Activated effector memory CD4-positive, alpha-beta T cell treated with Interleukin-2 at 50 U/mL for 16 hours (primary cell): ENCODE measurements at places on chromosomes 1 and 21.

DNA sequence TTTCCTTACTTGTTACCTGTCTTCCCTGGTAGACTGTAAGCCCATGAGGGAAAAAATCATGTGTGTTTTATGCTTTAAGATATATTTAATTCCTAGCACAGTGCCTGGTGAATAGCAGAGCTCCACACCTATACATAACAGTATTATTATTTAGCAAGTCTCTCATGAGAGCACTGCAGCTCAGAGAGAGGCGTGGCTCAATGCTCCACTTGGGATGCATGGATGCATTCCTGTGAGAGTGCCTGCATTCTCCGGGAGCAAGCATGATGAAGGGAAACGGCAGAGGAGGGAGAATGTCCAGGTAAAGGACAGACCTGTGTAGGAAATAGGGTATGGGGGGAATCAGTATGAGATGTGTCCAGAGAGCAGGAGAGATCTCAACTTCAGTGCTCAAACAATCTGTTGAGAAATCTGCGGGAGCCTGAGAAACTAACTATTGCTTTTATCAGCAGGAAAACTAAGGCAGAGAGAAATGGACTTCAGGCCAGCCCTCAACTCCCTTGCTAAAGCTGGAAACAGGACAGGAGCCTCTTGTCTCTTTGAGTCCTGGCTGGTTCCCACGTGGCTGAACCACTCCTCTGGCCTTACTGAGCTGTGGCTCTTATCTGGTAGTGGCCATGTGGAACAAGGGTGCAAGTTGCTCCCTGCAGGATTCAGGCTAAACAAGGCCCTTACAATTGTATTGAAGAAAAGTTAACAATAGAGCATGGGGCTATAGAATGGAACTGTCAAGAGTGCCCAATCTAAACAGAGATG lies 113.1 kb downstream of the KCNN3 start:
- no peak for DNase-seq

DNA sequence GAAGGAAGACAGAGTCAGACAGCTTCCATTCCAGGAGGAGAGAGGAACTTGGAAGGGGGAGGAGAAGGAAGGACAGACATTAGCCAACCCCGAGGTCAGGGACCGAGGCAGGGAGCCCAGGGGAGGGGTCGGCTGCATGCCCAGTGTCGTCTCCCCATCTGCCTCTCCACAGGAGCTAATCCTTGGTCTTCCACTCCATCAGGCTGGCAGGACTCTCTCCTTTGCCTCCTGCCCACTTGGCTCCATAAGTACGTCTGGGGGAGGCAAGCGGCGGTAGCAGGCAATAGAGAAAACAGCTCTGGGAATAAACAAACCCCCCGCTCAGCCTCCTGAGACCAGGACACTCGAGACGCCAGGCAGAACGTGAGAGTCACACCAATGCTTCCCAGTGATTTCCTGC lies 71.3 kb downstream of the GRIK3 start:
- DNase-seq = no peak

DNA sequence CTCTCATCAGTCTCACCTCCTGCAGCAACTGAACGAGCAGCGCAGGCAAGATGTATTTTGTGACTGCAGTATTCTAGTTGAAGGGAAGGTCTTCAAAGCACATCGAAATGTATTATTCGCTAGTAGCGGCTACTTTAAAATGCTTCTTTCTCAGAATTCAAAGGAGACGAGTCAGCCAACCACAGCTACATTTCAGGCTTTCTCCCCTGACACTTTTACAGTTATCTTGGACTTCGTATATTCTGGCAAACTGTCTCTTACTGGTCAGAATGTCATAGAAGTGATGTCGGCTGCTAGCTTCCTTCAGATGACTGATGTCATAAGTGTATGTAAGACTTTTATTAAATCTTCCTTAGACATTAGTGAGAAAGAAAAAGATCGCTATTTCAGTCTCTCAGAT lies 53.7 kb downstream of the ZBTB8A start:
- DNase-seq = no peak

DNA sequence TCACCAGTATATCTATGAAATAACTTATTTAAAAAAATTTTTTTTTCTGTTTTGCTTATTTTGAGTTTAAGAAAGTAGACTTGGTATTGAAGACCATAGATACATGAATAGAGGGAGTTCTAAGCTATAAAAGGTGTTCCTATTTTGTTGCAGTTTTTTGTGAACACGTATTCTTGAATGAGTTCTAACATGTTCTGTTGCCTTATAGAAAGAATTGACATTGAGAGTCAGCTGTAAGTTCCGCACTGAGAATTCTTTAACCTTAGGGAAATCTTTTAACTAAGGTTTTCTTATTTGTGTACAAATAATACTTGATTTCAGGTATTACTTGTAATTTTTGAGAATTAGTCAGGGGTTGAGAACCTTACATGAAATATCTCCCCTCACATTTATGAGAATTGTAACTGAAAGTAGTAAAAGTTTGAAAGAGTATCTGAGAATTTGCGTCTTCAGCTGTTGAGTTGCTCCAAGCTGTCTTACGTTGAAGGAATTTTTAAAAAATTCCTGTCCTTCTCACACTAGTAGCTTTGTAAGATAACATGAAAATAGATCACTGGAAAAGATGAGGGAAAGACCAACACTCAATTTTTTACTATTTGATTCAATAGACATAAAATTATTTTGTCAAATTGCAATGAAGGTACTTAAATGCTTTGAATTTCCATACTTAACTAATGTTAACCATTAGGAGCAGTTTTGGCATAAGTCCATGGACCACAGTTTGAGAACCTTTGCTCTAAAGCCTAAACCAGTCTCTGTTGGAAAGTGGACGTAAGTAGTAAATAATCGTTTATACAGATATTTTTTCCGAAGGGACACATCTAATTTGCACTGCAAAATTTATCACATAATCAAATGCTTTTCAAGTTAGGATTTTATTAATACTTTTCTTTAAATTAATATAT lies 3.8 kb downstream of the DR1 start:
- DNase-seq = no peak

- DNase-seq = no peak
These were observed 82.0 kb downstream of the GLIS1 start for GRCh38 chr1:53656747-53657530.

DNA sequence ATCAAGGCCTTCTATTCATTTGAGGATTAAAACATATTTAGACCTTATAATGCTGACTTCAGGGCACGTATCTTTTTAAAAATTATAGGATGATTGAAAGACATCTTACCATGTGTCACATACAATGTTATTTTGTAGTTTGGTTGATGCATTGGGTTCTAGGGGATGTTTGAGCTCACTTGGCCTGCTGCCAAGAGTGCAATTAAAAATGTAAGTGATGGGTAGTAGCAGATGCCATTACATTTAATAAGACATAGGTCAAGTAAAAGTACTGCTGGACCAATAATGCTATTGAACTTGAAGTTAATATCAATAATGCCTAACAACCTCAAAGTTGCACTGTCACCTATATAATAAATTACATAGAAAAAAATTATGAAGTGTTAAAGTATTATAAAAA lies 616.5 kb upstream of the RGS18 start:
- no peak for DNase-seq

DNA sequence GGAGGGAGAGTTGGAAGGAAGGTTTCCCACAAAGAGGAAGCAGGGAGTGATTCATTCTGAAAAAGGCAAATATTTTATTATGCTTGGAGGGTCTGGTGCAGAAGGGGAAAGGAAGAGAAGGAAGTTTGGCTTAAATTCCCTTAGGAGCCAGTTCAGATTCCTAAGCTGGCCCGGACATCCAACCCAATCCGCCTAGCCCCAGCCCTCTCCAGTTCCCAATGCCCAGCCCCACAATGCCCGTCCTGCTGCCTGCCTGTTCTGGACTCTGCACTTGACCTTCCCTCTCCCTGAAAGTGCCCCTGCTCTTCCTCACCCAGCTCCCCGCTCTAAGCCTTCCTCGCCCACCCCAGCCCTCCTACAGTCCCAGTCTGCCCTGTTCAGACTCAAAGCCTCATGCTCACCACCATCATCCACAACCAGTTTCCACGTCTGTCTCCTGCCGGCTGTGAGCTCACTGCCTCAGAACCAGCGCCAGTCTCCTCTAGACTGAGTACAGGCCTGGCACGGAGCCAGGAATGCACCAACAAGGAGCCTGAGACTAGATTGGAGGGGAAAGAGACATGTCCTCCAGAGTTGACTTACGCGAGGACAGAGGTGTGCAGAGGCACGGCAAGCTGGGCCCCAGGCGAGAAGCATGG lies 18.9 kb downstream of the CAPN2 start:
- no peak for DNase-seq

DNA sequence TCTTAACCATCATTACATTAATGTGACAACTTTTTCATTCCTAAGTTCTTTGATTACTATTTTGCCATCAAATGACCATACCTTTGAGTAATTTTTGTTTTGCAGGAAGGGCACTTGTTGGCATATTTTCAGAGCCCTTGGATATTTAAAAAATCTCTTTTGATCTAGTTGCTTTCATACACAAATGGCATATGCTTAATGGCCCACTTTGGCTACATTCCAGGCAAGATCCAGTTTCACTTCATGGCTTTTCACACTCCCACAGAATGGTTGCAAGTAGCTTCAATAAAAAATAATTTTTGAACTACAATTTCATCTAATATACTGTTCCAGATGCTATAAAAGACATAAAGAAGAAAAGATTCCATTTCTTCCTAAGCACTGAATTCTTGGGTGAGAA lies 18.1 kb downstream of the ADAM30 start:
- no peak for DNase-seq

- DNase-seq = no peak
These were observed 9.1 kb downstream of the CDKN2C start for GRCh38 chr1:50978852-50979781.

- DNase-seq = no peak
These were observed 272.9 kb downstream of the RWDD3 start for GRCh38 chr1:95506736-95507414.

- DNase-seq = no peak
These were observed 63.4 kb downstream of the KCNAB2 start for GRCh38 chr1:6108937-6109614.

DNA sequence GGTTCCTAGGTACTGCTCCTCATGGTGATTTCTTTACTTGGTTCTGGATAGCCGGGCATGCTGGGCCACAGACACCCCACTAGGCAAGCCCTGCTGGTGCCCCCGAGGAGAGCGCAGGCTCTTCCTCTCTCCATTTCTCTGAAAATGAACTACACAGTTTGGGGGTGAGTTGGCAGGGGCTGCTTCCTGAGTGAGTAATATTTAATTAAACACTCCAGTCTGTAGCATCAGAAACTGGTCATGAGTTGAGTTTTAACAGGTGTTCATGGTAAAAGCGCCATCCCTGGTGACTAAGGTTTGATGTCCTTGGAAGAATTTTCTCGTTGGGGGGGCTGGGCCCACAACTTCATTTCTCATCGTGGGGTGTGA lies 1.7 kb downstream of the SPSB1 start:
- DNase-seq = no peak

DNA sequence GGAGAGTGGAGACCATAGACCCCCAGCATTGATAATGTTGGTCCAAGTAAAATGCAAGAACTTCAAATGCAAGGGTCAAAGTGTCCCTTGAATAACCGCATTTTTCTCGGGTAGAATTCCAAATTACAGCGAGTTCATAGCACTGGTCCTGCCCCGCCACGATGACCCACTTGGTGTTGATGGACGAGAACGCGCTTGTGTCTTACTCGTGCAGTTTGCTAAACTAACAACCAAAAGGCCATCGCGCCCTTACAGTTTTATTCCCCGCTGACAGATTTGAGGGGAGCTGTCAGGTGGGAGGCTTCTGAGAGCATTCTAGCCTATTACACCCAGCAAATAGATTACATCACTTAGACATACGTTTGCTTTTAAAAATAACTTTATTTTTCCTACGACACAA lies 17.3 kb upstream of the TSPEAR start:
- no peak for DNase-seq

- DNase-seq = peak; percentile 12
These were observed 36.4 kb upstream of the HHAT start for GRCh38 chr1:210292231-210292871.

DNA sequence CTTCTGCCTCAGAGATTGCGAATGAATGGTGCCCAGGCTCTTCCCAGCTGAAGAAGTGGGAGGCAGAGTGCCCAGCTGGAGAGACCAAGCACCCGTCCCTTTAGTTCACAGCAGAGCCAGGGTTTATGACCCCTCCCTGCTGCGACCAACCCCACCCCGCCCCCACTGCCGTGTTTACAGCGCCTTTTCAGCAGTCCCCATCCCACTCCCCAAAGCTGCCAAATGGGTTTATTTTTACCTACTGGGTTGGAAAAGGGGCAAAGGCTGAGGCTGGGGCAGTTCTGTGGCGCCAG lies 23.6 kb downstream of the DYRK3 start:
- DNase-seq = no peak

- DNase-seq = no peak
These were observed 4.7 kb upstream of the STK40 start for GRCh38 chr1:36390411-36390810.

GRCh38 chr21:26840912-26841311 lies 4.3 kb downstream of the ADAMTS1 start:
- DNase-seq = no peak

DNA sequence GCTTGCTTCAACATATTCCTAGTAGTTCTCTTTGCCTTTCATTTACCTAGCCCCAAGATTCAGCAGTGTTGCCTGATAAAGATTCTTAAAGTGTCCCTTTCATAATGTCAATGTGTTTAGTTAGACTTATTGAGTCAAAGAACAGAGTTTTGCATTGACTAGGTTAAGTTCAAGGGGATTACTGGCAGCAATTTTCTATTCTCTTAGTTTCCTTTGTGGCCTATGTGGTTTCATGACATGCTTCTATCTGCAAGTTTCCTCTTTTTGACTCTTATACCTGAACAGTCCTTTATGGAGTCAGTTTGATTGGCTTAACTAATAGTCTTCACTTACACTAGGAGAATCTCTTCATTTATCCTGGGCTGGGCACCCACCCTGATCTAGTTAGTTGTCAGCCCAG lies 151.3 kb downstream of the ADGRL4 start:
- DNase-seq = no peak

DNA sequence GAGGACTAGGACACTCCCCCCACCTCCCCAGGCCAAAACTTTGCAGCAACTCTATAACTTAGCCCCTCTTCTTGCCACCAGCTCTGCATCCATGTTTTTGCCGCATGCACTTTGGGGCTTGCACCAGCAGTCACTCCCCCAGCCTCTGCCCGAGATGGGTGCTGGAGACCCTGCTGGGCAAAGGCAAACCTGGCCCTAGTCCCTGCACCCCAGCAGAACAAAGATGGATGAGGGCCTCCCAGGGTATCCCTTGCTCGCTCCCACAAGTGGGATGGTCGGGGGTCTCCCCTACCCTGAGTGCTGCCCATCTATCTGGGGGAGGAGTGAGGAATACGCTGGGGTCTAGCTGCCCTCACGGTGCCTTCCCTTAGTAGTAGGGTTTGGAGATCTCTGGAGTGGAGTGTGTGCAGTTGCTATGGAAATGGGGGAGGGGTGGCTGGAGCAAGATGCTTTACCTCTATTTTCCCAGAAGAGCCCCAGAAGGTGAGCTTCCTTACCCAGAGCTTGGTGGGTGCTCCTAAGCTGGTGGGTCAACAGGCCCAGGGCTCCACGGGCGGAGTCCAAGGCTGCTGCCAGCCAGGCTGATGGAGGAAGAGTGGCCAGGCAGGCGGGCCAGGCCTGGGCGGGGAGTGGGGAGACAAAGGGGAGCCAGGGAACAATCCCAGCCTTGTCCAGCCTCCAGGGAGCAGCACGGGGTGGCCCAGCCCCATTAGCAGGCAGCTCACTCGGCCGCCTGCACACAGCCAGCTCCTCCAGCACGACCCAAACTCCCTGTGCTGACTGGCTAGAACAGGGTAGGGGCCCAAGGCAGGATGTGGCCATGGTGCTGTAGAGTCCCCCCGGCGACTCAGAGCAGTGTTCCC lies at the start of gene PAQR6:
TSS of gene PAQR6 (minus strand) at position 597 of the 863 bp plus-strand sequence. CDS start 1,325 bp downstream, outside the sequence.
- DNase-seq = no peak

- DNase-seq = no peak
These were observed 41.7 kb upstream of the RXRG start for GRCh38 chr1:165486663-165487062.

GRCh38 chr1:104084380-104084779 lies 334.7 kb downstream of the AMY1C start:
- no peak for DNase-seq
